ENCODE measurements at places on chromosomes 3 and 15.

DNA sequence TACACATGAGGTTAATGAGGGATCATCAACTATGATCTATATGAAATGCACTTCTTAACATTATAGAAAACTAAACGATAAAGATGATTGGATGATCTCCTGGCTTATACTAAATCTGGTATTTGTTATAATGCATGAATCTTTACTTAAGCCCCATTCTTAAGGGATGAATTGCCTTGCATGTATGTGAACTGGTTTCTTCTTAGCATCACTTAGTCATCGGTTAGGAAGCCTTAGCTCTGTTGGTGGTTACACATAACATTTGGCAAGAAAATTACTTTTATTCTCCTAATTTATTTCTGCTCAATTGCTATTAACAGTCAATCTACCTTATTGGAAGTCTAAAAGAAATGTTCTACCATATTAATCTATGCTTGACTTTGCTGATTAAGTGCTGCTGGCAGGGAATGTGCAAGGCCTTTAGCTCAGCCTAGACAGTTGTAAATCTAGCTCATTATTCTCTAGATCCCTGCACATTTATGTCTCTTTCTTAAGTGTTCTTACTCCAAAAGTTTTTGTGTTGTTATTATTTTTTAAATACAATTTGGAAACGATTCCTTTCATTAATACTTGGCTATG, 356.0 kb downstream of the ZPLD1 start:
- DNase-seq: no peak

DNA sequence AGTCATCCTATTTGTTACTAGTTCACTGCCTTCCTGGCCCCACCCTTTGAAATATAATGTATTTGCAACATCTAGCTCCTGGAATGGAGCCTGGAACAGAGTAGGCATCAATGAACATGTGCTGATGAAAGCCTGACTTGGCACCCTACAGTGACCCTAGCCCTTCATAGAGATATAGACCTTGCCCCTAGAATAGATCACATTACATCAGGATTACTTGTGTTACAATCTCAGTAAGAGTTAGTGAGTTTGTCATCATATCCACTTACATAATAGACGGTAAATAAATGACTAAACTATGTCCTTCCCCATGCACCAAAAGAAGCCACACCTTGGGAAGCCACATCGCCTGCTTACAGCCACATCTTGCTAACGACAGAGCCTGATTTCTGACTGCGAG, 110.5 kb upstream of the WNT5A start:
- no peak for DNase-seq

DNA sequence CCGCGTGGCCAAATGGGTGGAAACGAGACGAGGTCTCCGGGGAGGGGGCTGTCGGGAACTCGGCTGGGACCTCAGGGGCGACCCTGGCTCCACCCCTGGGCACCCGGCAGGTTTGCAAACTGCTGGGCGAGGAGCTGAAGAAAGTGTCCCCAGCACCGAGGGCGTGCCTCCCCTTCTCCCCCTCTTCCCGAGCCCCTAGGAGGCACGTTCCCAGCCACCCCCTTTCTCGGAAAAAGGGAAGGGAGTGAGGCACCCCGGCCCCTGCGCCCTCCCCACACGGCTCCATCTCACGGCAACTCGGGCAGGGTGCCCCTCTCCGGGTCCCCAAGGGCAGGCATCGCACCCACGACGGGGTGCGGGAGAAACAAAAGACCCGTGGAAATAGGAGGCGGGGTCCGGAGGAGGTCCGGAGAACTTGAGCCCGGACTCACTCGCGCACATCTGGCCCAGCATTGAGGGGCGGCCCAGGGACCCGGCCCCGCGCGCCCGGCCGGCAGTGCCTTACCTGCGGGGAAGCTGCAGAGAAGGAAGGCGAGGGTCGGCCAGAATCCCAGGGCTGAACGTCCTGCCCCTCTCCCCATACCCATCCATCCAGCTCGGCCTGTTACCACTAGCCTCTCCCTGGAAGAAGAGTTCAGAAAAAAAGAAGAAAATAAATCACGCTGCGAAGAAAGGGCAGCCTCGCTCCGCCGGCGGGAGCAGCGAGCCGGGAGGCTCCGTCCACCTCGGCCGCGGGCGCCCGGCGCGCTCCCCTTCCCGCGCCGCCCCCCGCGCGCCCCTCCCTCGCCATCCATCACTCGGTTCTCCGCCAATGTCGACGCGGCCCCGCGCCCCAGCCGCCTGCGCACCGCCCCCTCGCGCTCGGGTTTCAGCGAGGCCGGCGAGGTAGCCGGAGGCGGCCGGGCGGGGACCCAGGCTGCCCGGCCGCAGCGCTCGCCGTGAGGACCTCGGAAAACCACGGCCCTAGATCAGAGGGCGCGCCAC, 16.3 kb downstream of the RGMA start:
- no peak for DNase-seq

GRCh38 chr3:139006051-139006716, at the start of gene PRR23A:
Gene PRR23A, minus strand, starts transcription at chr3:139006268. Its CDS starts 0 bp downstream, at chr3:139006268.
- DNase-seq: no peak

DNA sequence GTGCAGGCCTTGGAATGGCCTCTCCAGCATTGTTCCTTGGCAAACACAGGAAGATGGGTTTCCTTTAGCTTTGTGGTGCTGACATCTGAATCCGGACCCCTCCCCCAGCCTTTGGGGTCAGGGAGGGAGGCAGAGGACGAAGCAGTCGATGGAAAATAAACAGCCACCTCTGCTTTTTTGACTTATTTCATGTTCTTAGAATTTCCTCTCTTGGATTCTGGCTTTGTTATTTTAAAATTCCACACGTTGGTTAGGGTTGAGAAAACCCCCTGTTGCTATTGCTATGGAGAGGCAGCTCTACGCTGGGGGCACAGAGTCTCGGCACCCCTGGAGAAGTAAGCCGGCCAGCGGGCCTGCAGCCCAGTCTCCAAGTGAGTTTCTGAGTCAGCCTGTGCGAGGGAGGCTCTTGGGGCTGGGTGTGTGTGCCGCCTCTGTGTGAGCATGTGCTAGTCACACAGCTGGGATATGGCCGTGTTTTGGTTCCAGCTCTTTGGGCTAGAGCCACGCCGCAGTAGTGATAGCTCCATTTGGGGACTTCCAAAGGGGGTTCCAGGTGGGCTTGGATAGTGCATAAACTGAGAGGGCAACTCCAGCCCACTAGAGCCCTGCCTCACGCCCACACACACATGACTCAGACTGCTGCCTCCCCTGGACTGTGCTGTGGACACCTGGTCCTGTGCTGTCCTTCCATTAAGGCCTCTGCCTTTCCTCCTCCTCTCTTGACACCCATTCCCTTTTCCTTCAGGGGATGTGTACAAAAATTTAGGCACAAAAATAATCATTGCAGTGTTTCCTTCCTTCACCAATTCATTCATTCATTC, 58.8 kb downstream of the AMOTL2 start:
- no peak for DNase-seq

DNA sequence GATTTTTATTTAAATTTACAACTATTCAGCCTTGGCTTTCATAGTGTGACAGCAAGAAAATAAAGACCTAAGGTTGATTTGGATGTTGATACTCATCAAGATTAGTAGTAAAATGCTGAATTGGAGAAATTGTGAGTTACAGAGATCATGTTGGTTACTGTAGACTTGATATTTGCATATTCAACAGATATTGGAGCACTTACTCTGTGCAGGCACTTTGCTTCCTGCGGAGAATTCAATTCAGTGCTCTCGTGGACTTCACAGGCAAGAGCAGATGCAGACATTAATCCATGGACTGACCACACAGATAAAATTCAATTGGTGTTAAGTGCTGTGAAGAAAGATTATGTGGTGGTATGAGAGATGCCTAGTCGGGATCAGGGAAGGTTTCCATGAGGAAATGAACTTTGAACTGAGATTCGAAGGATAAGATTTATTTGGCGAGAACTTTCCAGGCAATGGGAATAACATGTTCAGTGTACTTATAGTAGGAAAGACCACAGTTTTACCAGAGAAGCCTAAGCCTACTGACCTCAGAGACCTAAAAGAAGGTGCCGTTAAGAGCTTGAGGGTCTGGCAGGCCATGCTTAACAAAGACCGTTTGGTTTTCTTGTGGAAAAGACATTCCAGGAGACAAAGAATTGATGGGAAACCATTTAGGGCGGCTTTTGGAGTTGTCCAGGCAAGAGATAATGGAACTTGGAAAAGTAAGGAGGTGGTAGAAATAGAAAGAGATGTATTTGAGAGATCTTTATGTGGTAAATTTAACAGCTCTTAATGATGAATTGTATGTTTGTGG, 4.3 kb downstream of the SELENOT start:
- no peak for DNase-seq

DNA sequence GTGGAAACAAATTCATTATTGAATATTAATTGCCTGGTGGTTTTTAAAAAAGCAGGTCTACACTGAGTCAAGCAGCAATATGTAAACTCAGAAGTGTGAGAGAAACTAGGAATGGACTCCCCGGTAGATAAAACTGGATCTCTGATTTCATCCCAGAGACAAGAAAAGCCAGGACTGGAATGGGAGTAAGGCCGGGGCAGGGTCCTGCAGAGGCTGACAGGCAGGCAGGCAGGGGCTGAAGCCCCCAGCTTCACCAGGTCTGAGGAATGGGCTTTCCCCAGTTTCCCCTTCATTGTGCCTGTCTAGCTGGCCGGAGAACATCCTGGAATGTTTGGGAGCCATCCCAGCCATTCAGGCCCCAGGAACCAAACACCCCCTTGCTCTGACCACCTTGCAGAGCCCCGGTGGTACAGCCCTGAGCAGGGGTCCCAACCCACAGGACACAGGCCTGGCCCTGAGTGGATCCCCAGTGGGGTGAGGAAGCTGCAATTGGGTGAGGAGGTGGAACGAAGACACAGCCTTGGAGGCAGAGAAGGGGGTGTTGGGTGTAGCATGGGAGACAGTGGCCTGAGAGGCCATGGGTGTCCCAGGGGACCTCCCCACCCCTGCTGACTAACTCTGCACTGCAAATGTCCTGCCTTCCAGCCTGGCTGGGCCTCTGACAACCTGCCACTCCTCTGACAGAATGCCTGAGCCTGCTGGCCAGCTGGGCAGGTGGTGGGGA, 31.7 kb upstream of the XYLB start:
- no peak for DNase-seq

DNA sequence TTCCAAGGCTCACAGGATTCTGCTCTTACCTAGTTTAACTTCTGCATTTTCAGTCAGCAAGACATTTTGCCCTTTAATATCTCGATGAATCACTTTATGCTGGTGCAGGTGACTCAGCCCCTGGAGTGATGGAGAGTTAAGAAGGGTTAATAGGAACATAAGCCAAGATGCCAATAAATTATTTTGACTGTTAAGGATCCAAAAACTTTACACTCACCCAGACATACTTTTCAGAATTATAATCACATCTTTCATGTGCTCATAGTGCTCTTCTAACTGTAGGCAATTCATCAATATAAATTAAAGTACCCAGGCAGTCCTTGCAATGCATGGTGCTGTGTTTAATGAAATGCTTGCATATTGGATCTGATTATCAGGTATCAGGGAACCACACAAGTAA, 164.1 kb upstream of the SLC2A2 start:
- no peak for DNase-seq

GRCh38 chr3:192372616-192373015, 354.7 kb downstream of the FGF12 start:
- DNase-seq: no peak

DNA sequence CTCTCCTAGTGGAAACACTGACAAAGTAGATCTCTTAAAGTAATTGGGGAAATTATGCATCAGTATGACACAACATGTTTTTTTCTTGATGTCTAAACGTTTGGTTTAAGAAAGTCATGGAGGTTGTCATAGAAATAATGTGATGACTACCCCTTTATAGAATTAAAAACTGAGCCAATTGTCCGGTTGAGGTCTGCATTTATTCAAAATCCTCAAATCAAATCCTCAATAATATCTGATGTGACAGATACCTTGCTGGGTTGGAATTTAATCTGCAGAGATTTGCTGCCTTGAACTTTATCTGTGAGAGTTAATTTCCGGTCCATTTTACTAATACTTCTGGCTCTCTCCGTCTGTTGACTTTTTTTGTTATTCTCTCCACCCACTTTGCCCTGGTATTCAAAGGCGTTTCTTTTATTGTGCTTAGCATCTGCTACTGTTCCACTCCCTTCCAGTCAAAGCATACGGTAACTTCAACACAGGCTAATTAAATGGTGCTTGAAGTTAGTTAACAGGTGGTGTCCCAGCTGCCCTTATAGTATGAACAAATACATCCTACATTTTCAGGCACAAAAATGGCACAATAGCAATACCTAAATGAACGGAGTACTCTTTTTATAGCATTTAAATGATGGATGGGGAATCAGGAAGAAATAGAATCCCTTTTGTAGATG, 628.3 kb downstream of the ROBO1 start:
- DNase-seq: no peak

DNA sequence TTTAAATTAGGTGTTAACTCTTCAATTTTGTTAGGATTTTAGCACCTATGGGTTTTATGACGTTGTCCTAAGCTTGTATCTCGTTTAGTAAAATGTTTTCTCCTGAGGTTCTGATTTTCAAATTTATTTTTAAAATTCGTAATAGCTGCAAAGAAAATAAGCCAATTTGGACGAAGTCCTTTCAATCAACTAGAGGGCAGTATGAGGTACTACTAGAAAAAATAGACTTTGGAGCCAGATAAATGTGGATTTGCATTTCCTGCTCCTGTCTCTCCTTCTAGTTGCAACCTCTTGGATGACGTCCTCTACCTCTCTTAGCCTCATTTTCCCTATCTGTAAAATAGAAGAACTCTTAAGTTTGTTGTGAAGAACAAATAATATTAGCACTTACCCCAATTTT, 81.1 kb downstream of the SLTM start:
- no peak for DNase-seq

- no peak for DNase-seq
These were observed 4.5 kb downstream of the FAM131A start for GRCh38 chr3:184341925-184342324.

DNA sequence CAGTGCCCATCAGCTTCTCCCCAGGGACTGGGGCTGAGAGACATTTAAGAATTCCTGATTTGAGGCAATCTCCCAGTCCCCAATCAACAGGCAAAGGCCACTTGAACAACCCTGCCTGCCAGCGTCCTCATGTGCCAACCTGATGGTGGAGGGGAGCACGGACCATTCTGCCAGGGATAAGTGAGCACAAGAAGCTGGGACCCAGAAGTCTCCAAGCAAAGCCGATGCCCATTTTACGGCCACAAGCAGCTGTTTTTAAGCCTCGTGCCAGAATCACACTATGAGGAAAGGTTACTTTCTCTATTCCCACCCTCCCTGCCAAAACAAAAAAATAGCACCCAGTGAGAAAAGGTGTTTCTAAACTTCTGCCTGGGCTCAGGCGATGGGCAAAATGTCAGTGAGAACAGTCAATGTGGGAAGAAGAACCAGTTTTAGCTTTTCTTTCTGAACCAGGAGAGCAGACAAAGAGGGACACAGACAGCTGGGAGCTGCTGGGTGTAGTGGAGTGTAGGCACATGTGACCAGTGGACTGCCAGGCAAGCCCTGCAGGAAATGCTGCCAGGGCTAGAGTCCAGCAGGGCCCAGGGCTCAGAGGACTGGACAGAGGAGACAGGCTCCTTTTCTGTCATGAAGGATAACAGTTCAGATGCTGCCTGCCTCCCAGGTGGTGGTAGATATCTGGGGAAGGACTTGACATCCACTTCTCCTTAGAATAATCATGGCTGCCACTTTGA, 57.7 kb downstream of the ATP2B2 start:
- no peak for DNase-seq
